ENCODE measurements at places on chromosomes 16 and 17.

DNA sequence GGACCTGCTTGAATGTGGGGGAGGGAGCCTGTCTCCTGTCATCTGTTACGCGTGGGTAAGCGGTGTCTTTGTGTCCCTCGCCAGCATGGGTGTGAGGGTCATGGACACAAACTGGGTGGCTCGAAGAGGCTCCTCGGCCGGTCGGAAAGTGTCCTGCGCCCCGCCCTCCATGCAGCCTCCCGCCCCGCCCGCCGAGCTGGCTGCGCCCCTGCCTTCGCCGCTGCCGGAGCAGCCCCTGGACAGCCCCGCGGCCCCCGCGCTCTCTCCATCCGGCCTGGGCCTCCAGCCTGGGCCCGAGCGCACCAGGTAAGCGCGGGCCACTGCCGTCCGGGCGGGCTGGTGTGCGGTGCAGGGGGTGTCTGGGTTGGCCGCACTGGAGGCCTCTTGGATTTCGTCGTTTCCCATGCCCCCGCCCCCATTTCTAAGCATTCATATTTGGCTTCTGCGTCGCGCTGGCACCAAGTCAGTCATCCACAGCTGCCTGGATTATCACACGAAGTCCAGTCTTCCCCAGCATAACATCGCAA, 43.8 kb downstream of the ELAC2 start:
- no peak for DNase-seq

DNA sequence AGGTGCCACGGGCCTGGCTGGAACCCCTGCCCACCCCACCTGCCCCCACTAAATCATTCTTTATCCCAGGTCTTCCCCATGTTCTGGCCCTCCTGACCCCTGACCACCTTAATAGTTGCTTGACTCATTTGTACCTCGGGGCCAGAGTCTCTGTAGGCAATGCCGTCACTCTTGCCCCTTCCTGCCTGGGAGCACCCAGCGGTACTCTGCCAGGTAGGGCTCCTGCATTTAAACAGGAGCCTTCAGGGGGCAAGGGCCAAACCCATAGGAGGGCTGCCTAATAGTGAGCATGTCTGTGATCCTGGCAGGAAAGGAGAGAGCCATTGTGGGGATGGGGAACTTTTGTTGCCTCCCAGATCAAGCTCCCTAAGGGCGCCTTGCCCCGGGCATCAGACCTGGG, 8.8 kb upstream of the ITGA3 start:
- DNase-seq, result no peak

- no peak for DNase-seq
These were observed 24.0 kb downstream of the TNRC6A start for GRCh38 chr16:24753437-24753836.

DNA sequence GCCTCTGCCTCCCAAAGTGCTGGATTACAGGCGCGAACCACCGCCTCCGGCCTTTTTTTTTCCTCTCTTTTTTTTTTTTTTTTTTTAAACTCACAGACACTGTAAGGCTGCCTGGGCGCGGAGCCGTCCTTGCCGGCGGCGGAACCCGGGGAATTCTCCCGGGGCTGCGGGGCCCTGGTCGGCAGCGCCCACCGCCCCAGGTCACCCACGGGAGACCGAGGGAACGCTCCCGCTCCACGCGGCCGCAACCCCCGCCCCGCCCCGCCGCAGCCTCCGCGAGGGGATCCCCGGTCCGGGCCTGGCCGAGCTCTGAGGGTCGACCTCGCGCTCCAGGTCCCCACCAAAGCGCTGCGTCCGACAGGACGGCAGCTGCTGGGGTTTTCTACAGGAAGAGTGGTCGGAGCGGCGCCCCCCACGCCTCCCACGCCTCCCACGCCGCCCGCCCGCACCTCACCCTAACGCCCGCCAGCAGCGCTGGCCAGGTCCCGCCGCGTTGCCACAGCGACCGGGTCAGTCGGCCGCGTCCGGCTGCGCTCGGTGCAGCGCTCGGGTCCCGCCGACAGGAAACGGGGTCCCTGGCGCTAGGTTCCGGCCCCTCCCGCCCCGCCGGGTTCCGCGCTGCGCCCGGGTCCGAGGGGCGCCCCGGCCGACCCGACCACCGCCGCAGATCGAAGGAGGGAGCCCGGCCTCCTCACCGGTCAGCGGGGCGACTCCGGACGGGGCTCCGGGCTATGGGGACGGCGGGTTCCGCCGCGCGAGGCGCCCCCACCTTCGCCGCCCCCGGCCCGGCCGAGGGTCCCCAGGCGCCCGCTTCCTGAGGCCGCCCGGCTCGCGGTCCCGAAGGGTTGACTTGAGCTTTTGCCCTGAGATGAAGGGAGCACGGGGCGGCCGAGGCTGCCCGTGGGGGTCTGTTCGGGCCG, at the start of gene CCDC57:
Gene CCDC57 (minus strand): TSS at position 512 of the 920 bp plus-strand sequence. CDS start 10,898 bp downstream, outside the sequence.
- no peak for DNase-seq

GRCh38 chr16:57377080-57377841, 5.0 kb downstream of the CX3CL1 start:
- no peak for DNase-seq

- DNase-seq, result no peak
These were observed 15.5 kb upstream of the FAM83G start for GRCh38 chr17:19020016-19020415.

GRCh38 chr16:89193576-89194293, 6.6 kb downstream of the SLC22A31 start:
- no peak for DNase-seq

- no peak for DNase-seq
These were observed 168.7 kb upstream of the C17orf78 start for GRCh38 chr17:37207103-37207502.

GRCh38 chr16:51648526-51648925, 497.5 kb upstream of the SALL1 start:
- DNase-seq, result no peak

Data from stimulated activated CD8-positive, alpha-beta memory T cell treated with anti-CD3 and anti-CD28 coated beads, Interleukin-15, amount 100 ng/mL, for 4 hours (primary cell).